Body of pancreas (tissue), 4 donors: ENCODE measurements at places on chromosomes 7 and 10.

- no peaks in the 10 kb centered on the region for H3K36me3 ChIP-seq
- H3K27me3 ChIP-seq = no peaks in the 10 kb centered on the region
- no peak overlapping the region for H3K27ac ChIP-seq
These were observed 12.9 kb downstream of the SEC31B start for GRCh38 chr10:100506596-100507356.

DNA sequence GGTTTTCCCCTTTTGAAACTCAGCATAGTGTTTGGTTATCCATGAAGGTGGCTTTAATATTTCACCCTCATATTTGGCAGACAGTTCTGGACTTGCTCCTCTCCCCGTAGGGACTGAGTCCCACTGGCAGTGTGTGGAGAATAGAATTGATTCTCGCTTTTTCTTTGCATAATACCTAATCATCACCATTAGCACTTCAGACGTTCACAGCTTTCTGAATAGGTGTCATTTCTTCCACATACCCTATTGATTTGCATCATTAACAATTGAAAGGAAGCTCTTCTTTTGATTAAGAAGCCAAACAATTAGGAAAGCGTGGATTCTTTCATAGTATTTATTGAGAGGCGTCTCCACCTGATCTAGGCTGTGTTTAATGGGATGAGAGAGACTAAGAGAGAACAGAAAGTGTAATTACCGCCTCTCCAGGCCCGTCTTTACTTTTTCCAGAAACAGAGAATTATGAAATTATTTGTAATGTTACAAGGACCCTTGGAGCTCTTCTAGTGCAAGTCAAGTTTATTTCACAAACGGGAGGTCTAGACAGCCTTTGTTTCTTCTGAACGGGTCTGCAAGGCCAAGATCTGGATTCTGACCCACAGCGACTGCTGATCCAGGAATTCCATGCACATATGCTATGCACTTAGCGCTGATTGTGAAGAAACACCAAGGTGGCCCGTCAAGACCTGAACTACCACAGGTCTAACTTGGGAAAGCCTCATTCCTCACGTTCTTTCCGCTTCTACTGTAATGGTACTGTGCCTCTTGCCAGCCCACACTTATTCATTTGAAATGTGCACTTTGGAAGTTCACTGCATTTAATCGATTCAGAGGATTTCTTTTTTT lies 249.9 kb upstream of the C7orf33 start:
- H3K4me1 ChIP-seq = peaks cover 10% of the 10 kb centered on the region
- H3K27ac ChIP-seq = no peak overlapping the region
- H3K36me3 ChIP-seq = no peaks in the 10 kb centered on the region
- no peak overlapping the region for H3K4me3 ChIP-seq
- no peaks in the 10 kb centered on the region for H3K27me3 ChIP-seq

GRCh38 chr10:80166581-80167470 lies 34.3 kb downstream of the PLAC9 start:
- H3K4me1 ChIP-seq = no peaks in the 10 kb centered on the region
- H3K4me3 ChIP-seq = no peak overlapping the region
- no peaks in the 10 kb centered on the region for H3K36me3 ChIP-seq
- no peak overlapping the region for H3K27ac ChIP-seq
- no peak for DNase-seq

- peaks cover 20% of the 10 kb centered on the region for H3K4me1 ChIP-seq
- H3K27me3 ChIP-seq = no peaks in the 10 kb centered on the region
- no peaks in the 10 kb centered on the region for H3K36me3 ChIP-seq
- H3K27ac ChIP-seq = no peak overlapping the region
- no peak overlapping the region for H3K4me3 ChIP-seq
These were observed 3.5 kb upstream of the AMZ1 start for GRCh38 chr7:2684501-2684900.

DNA sequence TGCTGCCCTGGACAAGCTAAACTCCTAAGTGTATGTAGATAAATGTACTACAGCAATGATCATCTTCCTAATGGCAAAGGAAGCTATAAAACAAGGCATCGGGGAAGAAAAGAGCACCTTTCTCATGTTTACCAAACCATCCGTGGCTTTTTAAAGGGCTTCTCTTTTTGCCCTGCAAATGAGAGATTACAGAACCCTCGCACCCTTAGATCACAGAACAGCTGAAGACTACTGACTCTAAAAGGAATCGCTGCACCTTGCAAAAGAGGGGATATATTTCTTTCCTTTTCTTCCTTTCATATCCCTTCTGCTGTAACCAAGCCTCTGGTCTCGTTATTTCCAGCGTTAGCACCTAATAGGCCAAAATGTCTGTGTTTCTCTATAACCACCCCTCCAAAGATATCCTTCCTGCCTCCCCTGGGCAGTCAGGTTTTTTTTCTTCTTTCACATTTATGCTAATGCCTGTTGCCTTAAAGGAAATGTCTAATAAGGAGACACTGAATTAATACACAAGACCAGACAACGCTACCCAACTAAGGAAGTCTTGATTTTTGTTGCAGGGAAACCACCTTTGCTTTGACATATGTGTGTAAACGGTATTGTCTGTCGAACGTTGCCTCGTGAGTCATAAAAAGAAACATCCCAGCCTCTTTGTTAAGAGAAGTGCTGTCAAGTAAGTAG lies 10.5 kb downstream of the ST8SIA6 start:
- H3K27me3 ChIP-seq = peaks cover 3% of the 10 kb centered on the region
- no peaks in the 10 kb centered on the region for H3K4me1 ChIP-seq
- no peak for DNase-seq
- no peak overlapping the region for H3K4me3 ChIP-seq

GRCh38 chr10:43407148-43407575 lies 1.8 kb downstream of the HNRNPF start:
- peak; percentile 54 for DNase-seq
- peak overlapping the region; percentile 93 for H3K27ac ChIP-seq
- H3K27me3 ChIP-seq = no peaks in the 10 kb centered on the region
- peak overlapping the region; percentile 50 for H3K4me3 ChIP-seq
- peaks cover 50% of the 10 kb centered on the region for H3K4me1 ChIP-seq
- no peaks in the 10 kb centered on the region for H3K36me3 ChIP-seq

DNA sequence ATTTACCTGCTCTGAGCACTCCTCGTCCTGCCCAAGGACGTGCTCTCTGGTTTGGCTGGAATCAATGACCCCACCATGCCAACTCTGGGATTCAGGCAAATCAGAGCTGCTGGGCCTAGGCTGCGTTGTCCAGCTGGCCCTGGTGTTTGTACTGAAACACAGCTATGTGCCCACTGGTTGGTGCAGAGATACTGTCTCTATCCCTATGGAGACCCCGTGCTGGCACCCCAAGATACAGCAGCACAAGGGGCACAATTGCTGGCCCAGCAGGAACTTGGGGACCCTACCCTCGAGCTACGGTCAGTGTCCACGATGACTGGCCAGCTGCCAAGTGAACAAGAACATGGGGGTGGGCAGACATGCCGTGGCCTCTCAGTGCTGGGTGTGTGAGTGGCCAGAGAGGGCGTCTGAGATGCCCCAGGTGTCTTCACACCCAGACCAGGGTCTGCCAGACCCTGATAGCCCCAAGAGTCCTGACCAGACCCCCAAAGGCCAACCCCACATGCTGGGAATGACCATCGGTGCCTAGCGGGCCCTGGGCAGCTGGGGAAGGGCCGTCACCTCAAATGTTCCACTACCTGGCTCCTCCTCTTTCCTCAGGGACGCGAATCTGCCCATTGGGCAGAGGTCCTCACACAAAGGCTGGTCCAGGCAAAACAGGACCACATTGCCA lies 79.3 kb upstream of the ZNF479 start:
- DNase-seq = no peak
- no peak overlapping the region for H3K4me3 ChIP-seq
- no peak overlapping the region for H3K27ac ChIP-seq
- no peaks in the 10 kb centered on the region for H3K27me3 ChIP-seq
- no peaks in the 10 kb centered on the region for H3K36me3 ChIP-seq

DNA sequence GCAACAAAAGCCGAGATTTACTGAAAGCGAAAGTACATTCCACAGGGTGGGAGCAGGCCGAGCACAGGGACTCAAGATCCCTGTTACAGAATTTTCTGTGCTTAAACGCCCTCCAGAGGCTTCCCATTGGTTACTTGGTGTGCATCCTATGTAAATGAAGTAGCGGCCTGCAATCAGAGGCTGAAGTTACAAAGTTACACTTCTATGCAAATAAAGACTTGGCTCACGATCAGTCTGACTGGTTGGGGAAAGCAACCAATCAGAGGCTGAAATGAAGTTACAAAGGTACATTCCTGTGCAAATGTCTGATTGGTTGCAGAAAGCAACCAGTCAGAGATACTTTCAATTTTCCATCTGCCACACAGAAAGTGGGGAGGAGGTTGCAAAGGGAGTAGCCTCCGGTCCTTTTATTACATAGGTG lies 4.1 kb downstream of the ACBD7 start:
- peak overlapping the region; percentile 64 for H3K27ac ChIP-seq
- H3K4me1 ChIP-seq = peaks cover 6% of the 10 kb centered on the region
- peak; percentile 51 for DNase-seq
- H3K4me3 ChIP-seq = no peak overlapping the region

DNA sequence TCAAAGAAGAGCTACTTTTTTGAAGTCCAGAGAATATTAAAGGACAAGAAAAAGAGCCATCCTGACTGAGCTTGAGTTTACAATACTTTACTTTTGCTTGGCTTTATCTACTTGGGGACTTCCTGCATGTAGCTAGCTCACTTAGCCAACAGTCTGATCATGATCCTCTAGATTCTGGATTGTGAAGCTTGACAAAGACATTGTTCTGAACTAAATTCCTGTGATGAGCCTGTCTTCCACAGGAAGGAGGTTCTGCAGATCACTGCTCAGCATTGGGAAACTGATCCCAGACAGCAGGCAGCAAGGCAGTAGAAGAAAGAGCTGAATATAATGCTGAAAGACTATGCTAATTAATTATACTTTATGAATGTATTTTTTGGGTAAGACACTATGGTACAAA lies 296.4 kb downstream of the DGKB start:
- no peak overlapping the region for H3K27ac ChIP-seq
- H3K4me1 ChIP-seq = no peaks in the 10 kb centered on the region
- no peak overlapping the region for H3K4me3 ChIP-seq
- H3K36me3 ChIP-seq = no peaks in the 10 kb centered on the region
- H3K27me3 ChIP-seq = no peaks in the 10 kb centered on the region
- no peak for DNase-seq

DNA sequence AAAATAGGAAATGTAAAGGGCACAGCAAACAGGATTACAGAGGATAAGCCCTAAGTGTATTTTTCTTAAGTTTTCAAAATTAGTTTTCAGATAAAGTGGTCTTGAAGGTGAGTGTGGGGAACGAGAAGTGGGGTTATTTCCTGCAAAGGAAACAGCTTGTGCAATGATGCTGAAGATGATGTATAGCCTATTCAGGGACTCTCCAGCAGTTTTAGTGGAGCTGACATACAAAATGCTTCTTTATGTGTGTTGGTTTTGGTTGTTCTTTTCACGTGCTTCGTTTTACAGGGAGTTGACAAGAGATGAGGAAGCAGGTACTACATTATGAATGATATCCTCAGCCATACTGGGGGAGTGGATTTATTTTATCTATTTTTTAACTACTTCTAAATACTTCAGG lies 20.5 kb downstream of the CASD1 start:
- H3K4me1 ChIP-seq = no peaks in the 10 kb centered on the region
- no peak overlapping the region for H3K27ac ChIP-seq
- no peak for DNase-seq
- H3K36me3 ChIP-seq = peaks cover 2% of the 10 kb centered on the region

- H3K4me3 ChIP-seq = no peak overlapping the region
- H3K27me3 ChIP-seq = no peaks in the 10 kb centered on the region
- H3K36me3 ChIP-seq = no peaks in the 10 kb centered on the region
- no peaks in the 10 kb centered on the region for H3K4me1 ChIP-seq
- DNase-seq = peak; percentile 73
- no peak overlapping the region for H3K27ac ChIP-seq
These were observed 11.3 kb upstream of the INMT start for GRCh38 chr7:30740417-30741181.

DNA sequence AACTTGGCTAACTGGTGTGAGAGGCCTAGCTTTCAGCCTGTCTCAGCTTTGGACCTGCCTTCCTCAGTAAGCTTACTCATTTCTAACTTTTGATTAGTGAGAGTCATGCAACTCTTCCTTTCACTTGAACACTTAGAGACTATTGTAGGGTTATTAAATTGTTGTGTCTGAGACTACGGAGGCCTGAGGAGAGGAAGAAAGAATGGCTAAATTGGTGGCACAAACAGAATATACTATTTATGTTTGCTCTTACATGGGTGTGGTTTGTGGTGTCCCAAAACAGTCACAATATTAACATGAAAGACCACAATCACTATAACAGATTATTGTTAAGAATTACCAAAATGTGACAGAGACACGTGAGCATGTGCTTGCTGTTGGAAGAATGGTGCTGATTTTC lies 82.1 kb downstream of the TRIM24 start:
- no peak for DNase-seq
- no peak overlapping the region for H3K27ac ChIP-seq
- H3K27me3 ChIP-seq = no peaks in the 10 kb centered on the region
- H3K4me3 ChIP-seq = no peak overlapping the region
- no peaks in the 10 kb centered on the region for H3K36me3 ChIP-seq
- H3K4me1 ChIP-seq = no peaks in the 10 kb centered on the region

DNA sequence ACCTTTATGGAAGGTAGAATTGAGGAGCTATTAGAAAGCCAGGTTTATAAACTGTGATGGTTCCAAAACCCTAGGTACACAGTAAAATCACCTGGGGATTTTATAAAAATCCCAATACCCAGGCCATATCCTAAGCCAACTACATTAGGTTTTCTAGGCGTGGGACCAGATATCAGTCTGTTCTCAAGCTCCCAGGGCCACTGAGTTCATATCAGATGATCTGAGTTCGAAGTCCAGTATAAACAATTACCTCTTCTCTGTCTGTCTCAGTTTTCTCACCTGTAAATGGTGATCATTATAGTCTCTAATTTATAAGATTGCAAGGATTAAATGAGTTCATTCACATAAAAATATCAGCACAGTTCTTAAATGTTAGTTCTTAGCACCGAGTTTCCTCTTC lies 60.6 kb downstream of the CAV1 start:
- peaks cover 29% of the 10 kb centered on the region for H3K4me1 ChIP-seq
- no peak for DNase-seq
- no peak overlapping the region for H3K27ac ChIP-seq
- H3K4me3 ChIP-seq = no peak overlapping the region
- no peaks in the 10 kb centered on the region for H3K27me3 ChIP-seq
- H3K36me3 ChIP-seq = no peaks in the 10 kb centered on the region

DNA sequence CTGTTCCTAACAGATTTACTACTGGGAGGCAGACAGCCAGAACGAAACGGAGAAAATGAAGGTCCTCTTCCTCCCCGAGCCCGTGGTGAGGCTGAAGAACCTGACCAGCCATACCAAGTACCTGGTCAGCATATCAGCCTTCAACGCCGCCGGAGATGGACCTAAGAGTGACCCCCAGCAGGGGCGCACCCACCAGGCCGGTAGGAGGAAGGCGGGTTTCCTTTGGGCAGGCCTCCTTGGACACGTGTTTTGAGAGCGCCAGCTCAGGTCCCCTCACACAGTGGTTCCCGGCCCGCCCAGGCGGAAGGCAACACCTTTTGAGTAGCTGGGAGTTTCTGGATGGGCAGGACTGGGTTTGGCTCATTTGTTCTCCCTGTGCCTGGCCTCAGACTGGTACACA lies 474.0 kb upstream of the FOXK1 start:
- H3K27ac ChIP-seq = no peak overlapping the region
- no peak for DNase-seq
- no peaks in the 10 kb centered on the region for H3K27me3 ChIP-seq
- H3K36me3 ChIP-seq = no peaks in the 10 kb centered on the region
- H3K4me3 ChIP-seq = no peak overlapping the region
- H3K4me1 ChIP-seq = no peaks in the 10 kb centered on the region

- H3K36me3 ChIP-seq = no peaks in the 10 kb centered on the region
- no peaks in the 10 kb centered on the region for H3K27me3 ChIP-seq
- no peaks in the 10 kb centered on the region for H3K4me1 ChIP-seq
- DNase-seq = no peak
These were observed 60.0 kb downstream of the ICA1 start for GRCh38 chr7:8201846-8202441.
